ENCODE measurements at places on chromosomes 6 and 20. TPM values are rescaled to one million over a fixed set of nuclear protein-coding genes. Genes with fewer than 3 reads are reported as not detected.

DNA sequence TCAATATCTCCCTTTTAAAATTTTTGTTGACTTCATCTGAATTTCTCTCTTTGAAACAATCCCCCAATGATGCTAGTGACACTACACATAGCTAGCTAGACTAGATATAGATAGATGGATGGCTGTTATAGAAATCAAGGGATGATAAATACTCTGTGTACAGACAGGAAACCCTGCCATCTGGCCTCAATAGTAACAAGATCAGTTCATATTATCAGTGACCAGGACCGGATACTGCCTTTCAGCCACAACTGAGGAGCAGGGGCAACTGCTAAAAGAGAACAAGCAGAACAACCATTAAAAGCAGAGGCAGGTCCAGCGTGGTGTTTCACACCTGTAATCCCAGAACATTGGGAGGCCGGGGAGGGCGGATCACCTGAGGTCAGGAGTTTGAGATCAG, 118.3 kb upstream of the FAM184A start:
- DNase-seq: no peak

DNA sequence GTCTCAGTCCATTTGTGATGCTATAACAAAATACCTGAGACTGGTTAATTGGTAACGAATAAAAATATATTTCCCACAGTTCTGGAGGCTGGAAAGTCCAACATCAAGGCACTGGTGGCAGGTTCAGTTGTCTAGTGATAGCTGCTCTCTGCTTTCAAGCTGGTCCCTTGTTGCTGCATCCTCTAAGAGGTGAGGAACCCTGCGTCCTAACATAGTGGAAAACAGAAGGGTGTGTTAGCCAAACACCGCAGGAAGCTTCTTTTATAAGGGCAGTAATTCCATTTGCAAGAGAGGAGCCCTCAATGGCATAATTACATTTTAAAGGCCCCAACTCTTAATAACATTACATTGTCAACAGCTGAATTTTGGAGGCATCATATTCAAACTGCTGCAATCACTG, 372.7 kb downstream of the ADGRB3 start:
- no peak for DNase-seq

- DNase-seq: no peak
Observed at GRCh38 chr6:107506145-107506544, 16.2 kb downstream of the SOBP start.

DNA sequence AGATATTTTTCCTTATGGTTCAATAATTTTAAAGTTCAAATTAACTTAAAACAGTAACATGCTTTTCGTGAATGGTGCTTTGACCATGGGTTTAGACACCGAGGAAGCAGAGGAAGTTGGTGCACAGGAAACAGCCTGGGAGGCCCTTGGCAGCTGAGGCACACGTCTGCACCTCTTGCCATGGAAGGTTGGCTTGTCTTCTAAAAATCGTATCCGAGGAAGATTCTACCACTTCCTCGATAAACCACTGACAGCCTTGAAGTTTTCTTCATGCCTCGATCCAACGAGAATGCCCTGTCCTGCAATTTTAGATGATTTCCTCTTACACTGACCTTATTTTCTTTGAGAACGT, 12.2 kb downstream of the DLL1 start:
- no peak for DNase-seq

- no peak for DNase-seq
Observed at GRCh38 chr6:116404696-116405095, 33.9 kb downstream of the DSE start.

Gene TRIM15
- 26.8 TPM for total RNA-seq

Gene SPATA25
- total RNA-seq: 1.5 TPM

Gene GGTLC1
- total RNA-seq: not detected

Gene MOG
- total RNA-seq: not detected

Gene DYNLT2
- total RNA-seq: 1.4 TPM
